ENCODE measurements at places on chromosomes 1 and 21. TPM values are rescaled to one million over a fixed set of nuclear protein-coding genes. Genes with fewer than 3 reads are reported as not detected.

DNA sequence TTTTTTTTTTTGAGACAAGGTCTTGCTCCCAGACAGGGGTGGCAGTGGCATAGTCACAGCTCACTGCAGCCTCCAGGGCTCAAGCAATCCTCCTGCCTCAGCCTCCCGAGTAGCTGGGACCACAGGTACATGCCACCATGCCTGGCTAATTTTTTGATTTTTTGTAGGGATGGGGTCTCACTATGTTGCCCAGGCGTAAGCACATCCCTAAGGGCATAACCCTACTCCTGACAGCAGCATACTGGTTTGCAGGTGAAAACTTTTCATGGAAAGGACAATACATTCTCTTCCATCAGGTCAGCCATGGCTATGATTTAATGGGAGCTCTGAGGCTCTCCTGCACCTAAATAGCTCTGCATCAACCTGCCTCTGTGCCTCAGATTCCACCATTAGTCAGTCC lies 29.4 kb downstream of the UBIAD1 start:
- no peak overlapping the region for H3K4me3 ChIP-seq
- DNase-seq: no peak
- no peak overlapping the region for H3K27ac ChIP-seq
- no peaks in the 10 kb centered on the region for H3K36me3 ChIP-seq
- no peaks in the 10 kb centered on the region for H3K4me1 ChIP-seq

- H3K27me3 ChIP-seq: no peaks in the 10 kb centered on the region
- no peaks in the 10 kb centered on the region for H3K36me3 ChIP-seq
- H3K4me1 ChIP-seq: peaks cover 34% of the 10 kb centered on the region
- no peak overlapping the region for H3K4me3 ChIP-seq
- H3K27ac ChIP-seq: peak overlapping the region; percentile 57
- no peak for DNase-seq
These were observed 29.5 kb downstream of the PEX14 start for GRCh38 chr1:10504249-10504648.

UBASH3A gene
- total RNA-seq: not detected

SYCP1 gene
- total RNA-seq: not detected

KCNK1 gene
- 14.6 TPM for total RNA-seq

- no peaks in the 10 kb centered on the region for H3K36me3 ChIP-seq
- no peaks in the 10 kb centered on the region for H3K27me3 ChIP-seq
- H3K4me3 ChIP-seq: no peak overlapping the region
- H3K27ac ChIP-seq: no peak overlapping the region
- H3K4me1 ChIP-seq: no peaks in the 10 kb centered on the region
These were observed 1095.3 kb downstream of the ADGRL2 start for GRCh38 chr1:82896036-82896435.

- H3K4me1 ChIP-seq: peaks cover 10% of the 10 kb centered on the region
- H3K4me3 ChIP-seq: no peak overlapping the region
- peaks cover 18% of the 10 kb centered on the region for H3K27me3 ChIP-seq
- no peak for DNase-seq
- H3K27ac ChIP-seq: no peak overlapping the region
- H3K36me3 ChIP-seq: no peaks in the 10 kb centered on the region
These were observed 6.8 kb upstream of the TRNP1 start for GRCh38 chr1:26986658-26987057.

- no peaks in the 10 kb centered on the region for H3K36me3 ChIP-seq
- no peak for DNase-seq
- H3K27ac ChIP-seq: peak overlapping the region; percentile 70
These were observed 8.3 kb downstream of the BCAR3 start for GRCh38 chr1:93673163-93673829.

DNA sequence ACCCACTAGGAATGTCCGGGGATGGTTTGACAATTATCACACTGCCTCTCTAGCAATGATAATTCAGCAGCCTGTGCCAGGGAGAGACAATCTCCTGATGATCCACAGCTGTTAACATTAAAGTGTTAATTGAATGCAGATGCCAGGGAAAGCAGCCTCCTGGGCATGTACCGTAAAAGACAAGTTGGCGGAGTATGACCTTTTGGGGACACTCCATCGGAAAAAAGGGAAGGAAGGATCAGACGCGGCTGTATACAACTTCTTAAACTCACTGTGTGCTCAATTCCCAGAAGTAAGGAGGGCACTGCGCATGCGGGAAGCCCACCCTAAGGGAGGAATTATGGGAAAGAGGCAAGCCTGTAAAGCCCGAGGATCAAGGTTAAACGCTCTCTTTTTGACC lies 62.6 kb downstream of the MAP3K7CL start:
- H3K36me3 ChIP-seq: no peaks in the 10 kb centered on the region
- peak overlapping the region; percentile 66 for H3K27ac ChIP-seq
- no peak for DNase-seq

RCAN1 gene
- 15.7 TPM for total RNA-seq

DNA sequence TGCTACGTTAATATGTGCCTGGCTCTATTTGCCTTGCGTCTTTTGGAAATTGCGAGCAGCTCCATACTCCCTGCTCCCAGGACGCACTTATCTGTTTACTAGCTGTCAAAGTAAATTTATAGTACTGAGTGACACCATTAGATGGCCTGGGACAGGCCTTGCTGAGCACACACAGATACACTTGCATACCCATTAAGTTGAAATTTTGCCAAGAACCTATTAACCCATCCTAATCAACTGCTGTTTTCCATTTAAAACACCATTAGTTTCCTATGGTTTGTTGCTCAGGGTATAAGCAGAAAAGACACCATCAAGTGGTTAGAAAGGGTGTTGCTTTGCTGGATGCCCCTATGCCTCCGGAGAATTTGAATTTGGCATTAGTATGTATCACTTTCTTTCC lies 187.3 kb downstream of the SLC44A5 start:
- no peak overlapping the region for H3K4me3 ChIP-seq
- H3K27me3 ChIP-seq: no peaks in the 10 kb centered on the region
- no peak overlapping the region for H3K27ac ChIP-seq
- H3K4me1 ChIP-seq: no peaks in the 10 kb centered on the region
- DNase-seq: no peak

DNA sequence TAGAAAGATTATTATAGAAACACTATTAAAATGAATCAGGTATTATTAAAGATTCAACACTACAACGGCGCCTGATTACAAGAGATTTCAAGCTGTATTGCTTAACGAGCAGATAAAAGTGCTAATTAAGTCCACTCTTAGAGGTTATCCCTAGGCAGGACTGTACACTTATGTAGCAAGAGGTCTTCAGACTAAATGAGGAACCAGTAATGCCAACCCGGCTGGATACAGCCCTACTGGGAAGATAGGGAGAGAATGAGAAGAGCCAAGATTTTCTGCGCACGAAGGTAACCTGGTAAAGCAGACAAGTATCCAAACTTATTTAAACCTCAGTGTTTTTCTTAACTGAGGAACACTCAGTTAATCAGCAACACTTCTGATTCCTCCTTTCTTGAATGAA lies 115.7 kb upstream of the HIVEP3 start:
- H3K27me3 ChIP-seq: peaks cover 6% of the 10 kb centered on the region
- peak overlapping the region; percentile 84 for H3K4me3 ChIP-seq

- peak overlapping the region; percentile 50 for H3K27ac ChIP-seq
- H3K36me3 ChIP-seq: no peaks in the 10 kb centered on the region
- H3K27me3 ChIP-seq: no peaks in the 10 kb centered on the region
These were observed 52.6 kb upstream of the PTGFRN start for GRCh38 chr1:116857092-116857491.

GRCh38 chr1:56418151-56418631 lies 161.2 kb downstream of the PLPP3 start:
- H3K27ac ChIP-seq: no peak overlapping the region
- H3K27me3 ChIP-seq: no peaks in the 10 kb centered on the region
- H3K4me3 ChIP-seq: no peak overlapping the region

DNA sequence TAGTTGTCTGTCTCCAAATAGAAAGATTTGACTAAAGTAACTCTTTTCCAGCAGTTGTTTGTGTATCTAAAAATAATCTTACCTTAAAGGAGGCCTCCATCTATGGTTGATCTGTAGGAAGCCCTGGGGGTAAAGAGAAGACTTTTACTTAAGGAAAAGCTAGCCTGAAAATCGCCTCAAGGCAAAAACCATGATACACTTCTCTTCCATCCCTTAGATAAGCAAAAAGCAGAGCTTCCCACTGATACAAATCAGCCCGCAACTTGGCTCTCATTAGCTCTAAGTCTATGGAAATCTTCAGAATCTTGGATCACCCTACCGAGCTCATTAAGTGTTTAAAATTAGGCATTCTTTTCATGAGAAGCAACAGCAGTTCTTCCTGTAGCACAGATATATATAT lies 576.9 kb upstream of the PTBP2 start:
- no peak for DNase-seq
- H3K4me3 ChIP-seq: no peak overlapping the region
- no peak overlapping the region for H3K27ac ChIP-seq
- H3K36me3 ChIP-seq: peaks cover 4% of the 10 kb centered on the region
- H3K27me3 ChIP-seq: no peaks in the 10 kb centered on the region
- no peaks in the 10 kb centered on the region for H3K4me1 ChIP-seq

DNA sequence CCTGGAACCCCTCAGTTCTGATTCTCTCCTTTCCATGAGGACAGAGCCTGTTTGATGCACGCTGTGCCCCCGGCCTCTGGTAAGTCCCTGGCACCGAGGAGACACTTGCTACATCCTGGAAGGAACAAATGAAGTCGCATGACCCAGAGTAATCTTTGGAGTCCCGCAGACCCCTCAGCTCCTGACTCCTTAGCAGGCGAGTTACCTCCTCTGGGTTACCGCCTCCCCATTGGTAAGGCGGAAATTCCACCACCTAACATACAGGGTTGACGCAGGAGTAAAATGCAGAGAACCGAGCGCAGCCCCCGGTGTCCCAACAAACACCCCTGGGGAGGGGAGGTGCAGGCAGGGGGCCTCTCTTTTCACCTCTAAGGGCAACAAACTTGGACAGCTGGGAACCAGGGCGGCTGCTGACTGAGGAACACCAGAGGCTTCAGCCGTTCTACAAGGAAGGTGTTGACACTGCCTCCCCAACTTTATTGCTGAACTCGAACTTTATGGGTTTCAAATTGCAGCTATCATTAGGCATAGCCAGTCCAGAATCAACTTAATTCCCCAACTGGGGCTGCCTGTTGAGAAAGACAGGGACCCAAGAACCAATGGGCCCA lies 115.3 kb upstream of the IFFO2 start:
- H3K27me3 ChIP-seq: no peaks in the 10 kb centered on the region
- peaks cover 26% of the 10 kb centered on the region for H3K36me3 ChIP-seq
- no peaks in the 10 kb centered on the region for H3K4me1 ChIP-seq
- H3K4me3 ChIP-seq: no peak overlapping the region
- DNase-seq: no peak

MEGF6 gene
- total RNA-seq: 204 TPM

SERPINC1 gene
- total RNA-seq: 0.27 TPM

- no peak overlapping the region for H3K4me3 ChIP-seq
- DNase-seq: no peak
- H3K27ac ChIP-seq: no peak overlapping the region
- H3K36me3 ChIP-seq: no peaks in the 10 kb centered on the region
These were observed 17.4 kb downstream of the AJAP1 start for GRCh38 chr1:4671828-4672227.

DNA sequence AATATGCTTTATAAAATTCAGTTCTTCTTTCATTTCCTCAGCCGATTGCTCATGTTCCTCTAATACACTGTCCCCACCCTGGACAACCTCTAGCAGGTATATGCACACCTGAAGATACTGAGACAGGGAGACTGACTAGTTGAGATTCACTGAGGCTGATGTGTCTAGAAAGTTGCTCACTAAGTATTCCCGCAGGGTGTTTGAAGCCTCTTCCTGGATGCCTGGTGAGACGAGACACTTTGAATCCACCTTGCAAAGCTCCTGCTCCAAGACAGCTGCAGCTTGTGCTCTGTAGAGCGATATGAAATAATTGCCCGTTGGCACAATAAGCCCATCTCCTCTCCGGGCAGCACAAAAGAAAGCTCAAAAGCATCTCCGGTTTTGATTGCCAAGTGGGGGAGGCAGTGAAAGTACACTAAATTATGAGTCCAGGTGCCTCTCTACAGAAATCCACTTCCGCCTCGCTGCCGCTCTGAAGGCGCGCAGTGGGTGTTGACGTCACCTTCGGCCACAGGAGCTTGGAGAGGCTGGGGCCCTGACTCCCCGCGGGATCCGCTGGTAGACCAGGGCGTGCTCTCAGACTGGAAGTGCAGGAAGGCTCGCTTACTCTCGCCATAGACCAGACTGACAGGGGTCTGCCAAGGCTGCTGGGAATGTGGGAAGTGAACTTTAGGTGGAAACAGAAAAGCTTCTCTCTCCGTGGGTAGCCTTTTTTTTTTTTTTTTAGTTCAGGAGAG lies 46.3 kb downstream of the GPA33 start:
- H3K27me3 ChIP-seq: peaks cover 44% of the 10 kb centered on the region
- peaks cover 4% of the 10 kb centered on the region for H3K4me1 ChIP-seq
- no peak for DNase-seq
- peak overlapping the region; percentile 48 for H3K4me3 ChIP-seq
- H3K36me3 ChIP-seq: no peaks in the 10 kb centered on the region
- H3K27ac ChIP-seq: peak overlapping the region; percentile 11

- H3K27me3 ChIP-seq: no peaks in the 10 kb centered on the region
- DNase-seq: no peak
- H3K27ac ChIP-seq: no peak overlapping the region
These were observed 17.0 kb upstream of the SUCO start for GRCh38 chr1:172515927-172516326.

DNA sequence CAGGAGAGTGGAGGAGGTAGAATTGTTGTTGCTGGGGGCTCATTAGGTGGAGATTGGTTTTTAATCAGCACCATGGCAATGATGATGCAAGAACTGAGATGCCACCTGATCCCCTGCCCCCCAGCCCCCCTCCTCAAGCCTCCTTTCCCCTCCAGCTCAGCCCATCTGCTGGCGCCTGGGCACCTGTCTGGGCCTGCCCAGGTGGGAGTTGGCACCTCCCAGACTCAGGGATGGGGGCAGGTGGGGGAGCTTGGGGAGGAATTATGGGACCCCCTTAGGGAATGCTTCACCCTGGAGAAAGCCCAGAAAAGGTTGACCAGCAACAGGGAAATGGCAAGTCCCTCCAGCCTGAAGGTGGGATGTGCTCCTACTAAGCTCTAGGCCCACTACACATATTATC lies 1.5 kb upstream of the NHLH1 start:
- peaks cover 8% of the 10 kb centered on the region for H3K4me1 ChIP-seq
- H3K27ac ChIP-seq: no peak overlapping the region
- DNase-seq: no peak
- H3K36me3 ChIP-seq: peaks cover 8% of the 10 kb centered on the region
- no peak overlapping the region for H3K4me3 ChIP-seq

GRCh38 chr1:30661311-30661710 lies 62.1 kb downstream of the MATN1 start:
- H3K4me1 ChIP-seq: no peaks in the 10 kb centered on the region
- H3K36me3 ChIP-seq: no peaks in the 10 kb centered on the region
- no peak for DNase-seq
- no peak overlapping the region for H3K4me3 ChIP-seq
- H3K27me3 ChIP-seq: peaks cover 34% of the 10 kb centered on the region
- no peak overlapping the region for H3K27ac ChIP-seq

- H3K4me1 ChIP-seq: peaks cover 64% of the 10 kb centered on the region
- H3K4me3 ChIP-seq: no peak overlapping the region
- H3K27ac ChIP-seq: peak overlapping the region; percentile 99
- no peaks in the 10 kb centered on the region for H3K27me3 ChIP-seq
These were observed 453.3 kb downstream of the NUF2 start for GRCh38 chr1:163774978-163775620.

All from mesothelial cell of epicardium (in vitro differentiated cells).